MCF 10A (cell line): ENCODE measurements at places on chromosomes 7 and 10. TPM values are rescaled to one million over a fixed set of nuclear protein-coding genes. Genes with fewer than 3 reads are reported as not detected.

Gene TUBB8
- total RNA-seq = not detected in 2 replicates

Gene CNPY1
- not detected in 2 replicates for total RNA-seq

Gene AFAP1L2
- 5.8 and 8.5 TPM in 2 replicates for total RNA-seq

Gene ZNF25
- total RNA-seq = 7.2 TPM in 2 replicates

Gene PRLHR
- total RNA-seq = not detected in 2 replicates

Gene ITGB8
- 25.0 and 38.1 TPM in 2 replicates for total RNA-seq

Gene ACTL6B
- not detected in 2 replicates for total RNA-seq

Gene CALHM1
- total RNA-seq = not detected in 2 replicates

Gene INPP5A
- 14.2 and 14.7 TPM in 2 replicates for total RNA-seq

Gene TMEM26
- not detected in 2 replicates for total RNA-seq

Gene EVX1
- not detected in 2 replicates for total RNA-seq

Gene PLEKHS1
- total RNA-seq = not detected in 2 replicates

Gene SPAM1
- not detected in 2 replicates for total RNA-seq

Gene KAT6B
- 16.4 and 18.3 TPM in 2 replicates for total RNA-seq

Gene SERPINE1
- 56.7 and 80.6 TPM in 2 replicates for total RNA-seq

Gene PNLIPRP2
- not detected in 2 replicates for total RNA-seq

Gene SFTPA1
- not detected in 2 replicates for total RNA-seq

Gene HOGA1
- total RNA-seq = 0.88 and 1.7 TPM in 2 replicates

Gene CACNB2
- 2.7 and 3.3 TPM in 2 replicates for total RNA-seq

Gene SP8
- total RNA-seq = 0.16 and 0.71 TPM in 2 replicates

Gene STOX1
- 0.16 TPM in 1 of 2 replicates, not detected in the other for total RNA-seq

Gene ALOX5
- total RNA-seq = not detected in 2 replicates

Gene GOLGA7B
- total RNA-seq = 0.05 TPM in 1 of 2 replicates, not detected in the other

Gene OR2A42
- not detected in 2 replicates for total RNA-seq

Gene PRKG1
- 0.09 and 0.10 TPM in 2 replicates for total RNA-seq

Gene ZNF804B
- total RNA-seq = not detected in 2 replicates

Gene ABI1
- 43.0 and 53.0 TPM in 2 replicates for total RNA-seq

Gene IFRD1
- total RNA-seq = 116 and 123 TPM in 2 replicates

Gene SLC39A12
- not detected in 2 replicates for total RNA-seq

Gene H2BK1
- total RNA-seq = not detected in 2 replicates

Gene FZD1
- 3.3 and 4.4 TPM in 2 replicates for total RNA-seq

Gene NPSR1
- not detected in 2 replicates for total RNA-seq

Gene NEUROG3
- not detected in 2 replicates for total RNA-seq

Gene IKZF1
- not detected in 2 replicates for total RNA-seq

Gene RPEL1
- not detected in 2 replicates for total RNA-seq

Gene ENKUR
- 0.33 and 0.47 TPM in 2 replicates for total RNA-seq

Gene FAM25C
- not detected in 2 replicates for total RNA-seq

Gene FEZF1
- not detected in 2 replicates for total RNA-seq
